Fibroblast of skin of left biceps (primary cell): ENCODE measurements at places on chromosomes 6 and 20.

- DNase-seq, result no peak
These were observed 28.1 kb downstream of the FNDC1 start for GRCh38 chr6:159197251-159197650.

- no peak for DNase-seq
These were observed 5.3 kb upstream of the OSBPL2 start for GRCh38 chr20:62232770-62233645.

DNA sequence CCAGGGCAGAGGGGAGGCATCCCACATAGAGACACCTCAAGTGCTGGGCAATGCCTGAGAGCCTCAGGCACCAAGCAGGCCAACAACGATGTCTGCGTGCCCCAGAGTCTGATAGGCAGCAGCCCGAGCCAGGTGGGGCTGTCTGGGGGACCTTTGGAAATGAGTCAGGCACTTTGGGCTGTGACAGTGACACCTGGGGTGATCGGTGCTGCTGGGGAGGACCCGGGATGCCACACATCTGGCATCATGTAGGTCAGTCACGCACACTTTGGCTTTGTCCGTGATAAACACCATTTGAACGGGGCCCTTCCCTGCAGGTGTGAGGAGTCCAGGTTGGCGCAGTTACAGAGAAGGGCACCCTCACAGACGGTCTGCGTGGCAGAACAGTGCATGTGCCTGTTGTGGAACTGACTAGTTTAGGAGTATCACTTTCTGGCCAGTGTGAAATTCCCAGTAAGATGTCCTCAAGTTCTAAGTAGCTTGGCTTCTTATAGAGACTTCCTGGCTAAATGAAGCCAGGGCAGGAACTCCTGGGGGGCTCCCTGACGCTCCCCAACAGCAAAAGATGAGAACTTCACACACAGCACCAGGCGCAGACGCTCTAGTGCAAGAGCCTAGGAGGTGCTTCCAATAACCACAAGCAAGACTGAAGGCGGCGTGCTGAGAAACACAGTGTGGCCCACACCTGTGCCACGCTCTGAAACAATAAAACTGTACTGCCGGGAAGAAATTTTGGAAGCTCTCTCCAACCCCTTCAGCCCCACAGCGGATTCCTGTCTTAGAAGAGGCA is 134.7 kb downstream of the WDR27 start:
- no peak for DNase-seq

- DNase-seq, result no peak
These were observed 19.8 kb downstream of the PPARD start for GRCh38 chr6:35362200-35362599.

DNA sequence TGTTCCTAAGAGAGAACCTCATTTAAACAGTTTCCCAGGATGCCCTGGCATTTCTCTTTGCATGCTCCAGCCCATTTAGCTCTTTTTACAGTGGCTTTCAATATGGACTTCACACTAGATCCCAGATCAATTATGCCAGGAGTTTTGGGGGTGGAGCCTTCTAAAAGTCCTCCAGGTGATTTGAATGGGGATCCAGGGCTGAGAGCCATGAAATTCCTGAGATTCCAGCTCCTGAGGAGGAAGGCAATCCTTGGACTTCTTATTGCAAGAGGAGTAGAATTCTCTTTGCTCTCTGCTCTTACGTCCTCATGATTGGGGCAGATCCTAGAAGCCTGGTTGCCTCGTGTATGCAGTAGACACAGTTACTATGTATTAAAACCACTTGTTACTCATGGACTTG is 184.2 kb downstream of the DHX35 start:
- no peak for DNase-seq

DNA sequence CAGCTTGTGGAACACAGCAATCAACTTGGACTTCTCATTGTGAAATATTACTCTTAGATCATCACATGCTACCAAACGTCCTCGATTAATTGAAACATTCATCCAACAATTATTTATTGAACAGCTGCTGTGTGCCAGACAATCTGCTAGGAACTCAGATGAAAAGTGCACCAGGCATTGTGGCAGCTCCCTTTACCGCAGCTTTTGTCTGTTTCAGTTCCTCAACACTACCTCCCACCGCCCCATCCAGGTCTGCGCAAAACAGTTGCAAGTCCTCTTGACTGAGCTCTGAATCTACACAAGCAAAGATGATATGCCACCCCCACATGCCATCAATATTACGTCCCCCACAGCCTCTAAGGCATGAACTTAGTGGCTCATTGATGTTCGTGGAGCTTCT is 1094.4 kb upstream of the MAP3K7 start:
- no peak for DNase-seq

- DNase-seq, result no peak
These were observed 499.4 kb upstream of the NOX3 start for GRCh38 chr6:155955038-155955437.

DNA sequence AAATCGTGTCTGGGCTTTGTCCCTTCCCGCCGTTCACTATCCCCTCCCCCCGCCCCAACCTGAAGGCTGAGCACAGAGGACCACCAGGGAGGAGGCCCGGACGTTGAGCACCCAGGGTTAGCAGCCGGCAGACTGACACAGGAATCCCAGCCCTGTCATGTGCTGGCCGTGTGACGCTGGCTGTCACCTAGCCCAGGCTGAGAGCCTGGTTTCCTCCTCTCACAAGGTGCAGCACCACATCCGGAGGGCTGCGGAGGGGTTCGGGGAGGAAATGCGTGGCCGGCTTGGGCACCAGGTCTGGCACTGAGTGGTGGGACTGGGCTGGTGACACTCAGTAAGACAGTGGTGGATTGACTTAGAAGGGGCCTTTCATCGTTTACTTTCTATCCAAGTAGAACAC is 4.6 kb upstream of the LSM14B start:
- no peak for DNase-seq

GRCh38 chr6:160167604-160168399 is 46.2 kb downstream of the SLC22A1 start:
- no peak for DNase-seq

DNA sequence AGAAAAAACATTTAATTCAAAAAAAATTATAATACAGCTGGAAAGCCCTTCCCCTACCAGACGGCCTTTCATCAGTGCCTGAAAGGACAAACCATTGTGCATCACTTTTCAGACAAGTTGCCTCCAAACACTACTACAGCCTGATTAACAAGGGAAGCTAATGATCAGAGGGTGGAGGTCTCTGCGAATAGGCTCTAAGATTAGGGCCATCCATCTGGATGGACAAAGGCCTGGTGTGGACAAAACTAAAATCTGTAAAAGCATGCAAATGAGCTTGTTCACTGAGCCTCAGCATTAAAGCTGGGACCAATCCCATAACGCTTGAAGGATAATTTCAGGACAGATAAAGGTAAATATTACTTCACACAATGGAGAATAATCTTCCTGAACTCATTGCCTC is 228.7 kb upstream of the PLN start:
- DNase-seq, result no peak

- no peak for DNase-seq
These were observed 22.6 kb downstream of the SLC2A12 start for GRCh38 chr6:134029495-134030455.

DNA sequence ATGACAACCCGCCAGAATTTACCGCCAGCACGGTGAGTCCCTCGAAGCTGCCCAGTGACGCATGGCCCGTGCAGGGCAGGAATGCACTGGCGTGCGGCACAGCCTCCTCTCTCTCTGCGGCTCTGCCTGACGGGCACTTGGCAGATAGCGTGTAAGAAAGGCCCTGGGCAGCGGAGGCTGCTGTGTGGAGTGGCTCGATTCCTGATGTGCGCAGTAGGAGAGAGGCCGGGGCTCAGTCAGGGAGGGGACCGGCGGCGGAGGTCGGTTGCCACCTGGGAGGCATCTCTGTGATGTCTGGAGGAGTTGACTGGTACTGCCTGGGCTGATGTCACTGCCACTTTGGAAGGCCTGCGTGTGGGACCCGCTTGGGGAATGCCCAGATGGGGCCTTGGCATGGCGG is 170.7 kb downstream of the TAF4 start:
- DNase-seq, result no peak

DNA sequence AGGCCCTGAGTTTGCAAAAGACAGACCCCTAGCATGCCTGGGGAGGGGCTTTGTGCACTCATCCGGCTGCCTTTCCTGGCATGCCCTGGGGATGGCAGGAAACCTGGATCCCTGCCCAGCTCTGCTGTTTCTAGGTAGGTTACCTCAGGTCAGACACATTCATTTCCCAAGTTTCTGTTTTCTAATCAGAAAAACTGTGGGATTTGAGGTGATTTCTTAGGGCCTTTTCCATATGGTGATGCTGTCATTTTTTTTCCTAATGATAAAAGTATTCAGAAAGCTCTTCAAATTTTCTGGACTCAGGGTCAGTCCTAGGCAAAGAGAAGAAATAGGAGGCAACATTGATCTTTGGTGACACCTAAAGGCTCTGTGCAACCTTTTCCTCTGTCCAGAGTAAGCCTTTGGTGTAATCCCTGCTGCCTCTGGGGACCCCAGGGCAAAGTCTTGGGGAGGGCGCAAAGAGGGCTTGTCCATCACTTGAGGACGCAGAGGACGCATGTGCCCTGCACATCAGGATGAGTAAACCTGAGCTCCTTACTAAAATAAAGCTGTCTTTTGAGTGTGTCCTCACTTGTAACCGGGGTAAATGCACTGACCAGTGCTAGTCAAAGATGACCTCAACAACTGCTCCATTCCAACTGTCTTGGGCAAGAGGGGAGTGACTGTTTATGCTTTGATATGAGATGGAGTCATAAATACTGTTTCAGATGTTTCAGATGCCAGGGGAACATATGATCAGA is 13.5 kb upstream of the TRAM2 start:
- no peak for DNase-seq

GRCh38 chr6:143233554-143234285 is 173.0 kb downstream of the AIG1 start:
- DNase-seq, result no peak

GRCh38 chr20:701401-702129 is 26.0 kb upstream of the SCRT2 start:
- no peak for DNase-seq
